Psoas muscle (tissue), 8 donors: ENCODE measurements at places on chromosomes 6 and 20.

DNA sequence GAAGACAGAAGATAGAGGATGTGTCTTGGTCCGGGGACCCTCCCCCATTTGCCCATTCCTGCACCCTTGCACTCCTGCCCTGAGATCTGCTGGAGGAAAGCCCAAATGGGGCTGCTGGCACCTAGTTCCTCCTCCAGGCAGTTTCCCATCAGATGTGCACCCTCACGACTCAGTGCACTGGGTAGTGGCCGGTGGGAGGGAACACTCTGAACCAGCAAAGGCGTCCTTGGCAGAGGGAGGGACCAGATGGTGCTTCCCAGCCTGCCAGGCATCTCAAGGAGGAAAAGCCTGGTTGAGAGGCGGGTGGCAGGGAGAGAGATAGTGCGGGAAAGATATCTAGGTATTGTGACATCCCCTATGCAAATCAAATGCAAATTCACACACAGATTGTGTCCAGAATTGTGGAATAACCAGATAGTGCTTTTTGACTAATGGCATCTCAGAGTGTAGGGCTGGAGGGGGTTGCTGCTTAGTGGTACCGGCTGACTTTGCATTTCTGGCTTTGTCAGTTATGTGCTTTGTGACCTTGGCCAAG, 19.5 kb downstream of the TMEM151B start:
- H3K4me3 ChIP-seq = no peak overlapping the region
- no peak overlapping the region for H3K27ac ChIP-seq
- no peaks in the 10 kb centered on the region for H3K36me3 ChIP-seq
- no peaks in the 10 kb centered on the region for H3K4me1 ChIP-seq
- no peak for DNase-seq

GRCh38 chr6:12557765-12558164, 158.8 kb upstream of the PHACTR1 start:
- H3K27ac ChIP-seq = no peak overlapping the region
- no peak overlapping the region for H3K4me3 ChIP-seq
- no peak for DNase-seq
- no peaks in the 10 kb centered on the region for H3K36me3 ChIP-seq

DNA sequence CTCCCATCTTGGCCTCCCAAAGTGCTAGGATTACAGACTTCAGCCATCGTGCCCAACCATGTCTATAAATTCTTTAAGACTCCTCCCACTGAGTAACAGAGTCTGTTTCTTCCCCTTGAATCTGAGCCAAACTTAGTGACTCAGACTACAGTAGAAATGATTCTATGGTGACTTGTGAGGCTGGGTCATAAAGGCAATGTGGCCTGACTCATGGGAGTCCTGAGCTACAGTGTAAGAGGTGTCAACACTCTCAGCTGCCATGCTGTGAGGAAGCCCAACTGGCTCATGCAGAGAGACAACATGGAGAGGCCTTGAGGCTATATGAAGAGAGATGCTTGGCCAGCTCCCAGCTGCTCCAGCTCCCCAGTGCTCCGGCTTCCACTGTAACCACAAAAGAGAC, 5.2 kb upstream of the NRSN2 start:
- no peak for DNase-seq
- H3K27ac ChIP-seq = no peak overlapping the region
- H3K4me1 ChIP-seq = no peaks in the 10 kb centered on the region
- H3K36me3 ChIP-seq = no peaks in the 10 kb centered on the region
- no peaks in the 10 kb centered on the region for H3K27me3 ChIP-seq
- H3K4me3 ChIP-seq = no peak overlapping the region

DNA sequence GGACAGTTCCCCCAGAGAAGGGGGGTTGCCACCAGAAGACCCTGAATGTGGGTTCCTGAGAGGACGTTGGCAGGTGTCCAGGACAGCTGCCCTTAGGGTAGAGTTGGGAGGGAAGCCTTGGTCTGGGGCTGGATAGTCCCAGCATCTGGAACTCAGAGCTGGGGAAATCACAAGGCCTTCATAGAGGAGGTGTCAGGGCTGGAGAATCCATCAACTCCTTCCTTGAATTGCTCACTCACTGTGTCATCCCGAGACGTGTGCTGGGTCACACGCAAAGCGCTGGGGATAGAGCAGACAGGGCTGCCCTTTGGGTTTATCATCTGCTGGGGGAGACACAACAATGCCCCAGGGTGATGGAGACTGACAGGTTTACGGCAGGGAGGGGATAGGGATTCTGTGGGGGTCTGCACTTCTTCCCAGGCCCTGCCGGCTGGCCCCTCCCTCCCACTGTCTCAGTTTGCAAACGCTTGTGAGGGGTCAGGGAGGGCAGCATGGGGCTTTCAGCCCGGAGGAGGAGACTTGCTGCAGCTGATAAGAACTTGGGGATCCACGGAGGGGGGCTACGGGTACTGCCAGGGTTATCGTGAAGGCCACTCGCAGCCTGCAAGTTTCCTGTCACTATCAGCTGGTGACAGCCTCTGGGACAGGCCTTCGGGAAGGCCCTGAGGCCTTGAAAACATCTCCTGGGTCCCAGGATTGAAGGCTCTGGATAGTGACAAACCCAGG, 18.6 kb downstream of the RBM38 start:
- DNase-seq = peak; percentile 49
- H3K4me1 ChIP-seq = peaks cover 33% of the 10 kb centered on the region
- no peaks in the 10 kb centered on the region for H3K27me3 ChIP-seq
- peaks cover 45% of the 10 kb centered on the region for H3K36me3 ChIP-seq

GRCh38 chr6:75621846-75622245, 20.2 kb downstream of the SENP6 start:
- no peak overlapping the region for H3K27ac ChIP-seq
- peaks cover 42% of the 10 kb centered on the region for H3K4me1 ChIP-seq
- no peak overlapping the region for H3K4me3 ChIP-seq
- H3K27me3 ChIP-seq = no peaks in the 10 kb centered on the region
- DNase-seq = no peak

- no peak for DNase-seq
- no peaks in the 10 kb centered on the region for H3K27me3 ChIP-seq
- no peaks in the 10 kb centered on the region for H3K4me1 ChIP-seq
- H3K4me3 ChIP-seq = no peak overlapping the region
- H3K27ac ChIP-seq = no peak overlapping the region
Measured at GRCh38 chr6:20936949-20937348, 402.7 kb downstream of the CDKAL1 start.

- H3K36me3 ChIP-seq = no peaks in the 10 kb centered on the region
- peaks cover 11% of the 10 kb centered on the region for H3K4me1 ChIP-seq
- no peaks in the 10 kb centered on the region for H3K27me3 ChIP-seq
- H3K27ac ChIP-seq = no peak overlapping the region
- H3K4me3 ChIP-seq = no peak overlapping the region
Measured at GRCh38 chr20:53894707-53895384, 175.5 kb downstream of the BCAS1 start.

GRCh38 chr6:36701401-36701991, 3.9 kb downstream of the RAB44 start:
- no peaks in the 10 kb centered on the region for H3K27me3 ChIP-seq
- peak; percentile 11 for DNase-seq
- H3K36me3 ChIP-seq = no peaks in the 10 kb centered on the region
- no peaks in the 10 kb centered on the region for H3K4me1 ChIP-seq
- H3K4me3 ChIP-seq = no peak overlapping the region

GRCh38 chr20:53321596-53321995, 272.0 kb downstream of the ZNF217 start:
- H3K27ac ChIP-seq = no peak overlapping the region
- H3K4me1 ChIP-seq = no peaks in the 10 kb centered on the region
- no peaks in the 10 kb centered on the region for H3K27me3 ChIP-seq
- H3K36me3 ChIP-seq = no peaks in the 10 kb centered on the region
- no peak for DNase-seq
- no peak overlapping the region for H3K4me3 ChIP-seq

- no peaks in the 10 kb centered on the region for H3K27me3 ChIP-seq
- no peak overlapping the region for H3K27ac ChIP-seq
- H3K4me3 ChIP-seq = no peak overlapping the region
- no peaks in the 10 kb centered on the region for H3K4me1 ChIP-seq
Measured at GRCh38 chr20:33081411-33082154, 2.1 kb downstream of the BPIFB4 start.

DNA sequence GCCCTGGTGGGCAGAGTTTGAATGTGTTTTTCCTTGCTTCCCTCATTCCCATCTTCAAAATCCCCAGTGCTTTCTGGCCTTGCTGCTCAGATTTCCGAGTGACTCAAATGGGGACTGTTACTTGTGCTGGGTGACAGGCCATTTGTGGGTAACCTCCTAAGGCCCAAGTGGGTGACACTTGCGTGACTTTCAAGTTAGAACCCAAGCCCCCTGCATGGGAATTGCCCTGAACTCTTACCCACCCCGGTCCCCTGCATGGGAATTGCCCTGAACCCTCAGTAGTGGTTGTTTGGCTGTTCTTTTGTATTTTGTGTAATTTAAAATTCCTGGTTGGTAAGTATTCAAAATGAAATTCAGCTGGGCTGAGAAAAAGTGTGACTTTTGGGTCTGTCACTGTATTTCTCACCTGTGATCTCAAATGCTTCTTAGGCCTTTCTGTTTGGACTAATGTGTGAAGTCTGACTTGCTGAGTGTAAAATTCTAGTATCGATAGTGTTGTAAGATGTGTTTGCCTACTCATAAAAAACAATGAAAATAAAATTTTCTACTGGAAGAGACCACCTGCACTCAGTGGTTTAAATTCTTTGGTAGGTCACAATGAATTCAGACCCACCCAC, 12.4 kb upstream of the RBM38 start:
- no peaks in the 10 kb centered on the region for H3K36me3 ChIP-seq
- no peak overlapping the region for H3K27ac ChIP-seq
- no peaks in the 10 kb centered on the region for H3K4me1 ChIP-seq
- no peaks in the 10 kb centered on the region for H3K27me3 ChIP-seq

GRCh38 chr6:129233458-129234134, 350.7 kb downstream of the LAMA2 start:
- H3K4me3 ChIP-seq = no peak overlapping the region
- H3K36me3 ChIP-seq = no peaks in the 10 kb centered on the region
- H3K27ac ChIP-seq = no peak overlapping the region
- H3K27me3 ChIP-seq = no peaks in the 10 kb centered on the region
- H3K4me1 ChIP-seq = no peaks in the 10 kb centered on the region

DNA sequence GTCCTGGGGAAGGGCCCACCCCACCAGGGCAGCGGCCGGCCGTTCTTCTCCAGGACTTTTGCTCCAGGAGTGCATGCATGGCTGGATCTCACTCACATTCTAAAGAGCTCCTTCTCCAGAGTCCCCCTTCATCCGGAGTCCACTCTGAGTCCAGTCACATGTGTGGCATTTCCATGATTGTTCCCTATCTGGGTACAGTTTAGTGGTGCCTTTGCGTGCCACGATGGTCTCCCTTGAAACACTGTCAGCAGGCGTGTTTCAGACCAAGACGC, 20.9 kb downstream of the OSBPL2 start:
- H3K36me3 ChIP-seq = peaks cover 64% of the 10 kb centered on the region
- peak overlapping the region; percentile 57 for H3K27ac ChIP-seq
- DNase-seq = no peak
- H3K4me3 ChIP-seq = no peak overlapping the region
- H3K27me3 ChIP-seq = no peaks in the 10 kb centered on the region
- peaks cover 17% of the 10 kb centered on the region for H3K4me1 ChIP-seq

DNA sequence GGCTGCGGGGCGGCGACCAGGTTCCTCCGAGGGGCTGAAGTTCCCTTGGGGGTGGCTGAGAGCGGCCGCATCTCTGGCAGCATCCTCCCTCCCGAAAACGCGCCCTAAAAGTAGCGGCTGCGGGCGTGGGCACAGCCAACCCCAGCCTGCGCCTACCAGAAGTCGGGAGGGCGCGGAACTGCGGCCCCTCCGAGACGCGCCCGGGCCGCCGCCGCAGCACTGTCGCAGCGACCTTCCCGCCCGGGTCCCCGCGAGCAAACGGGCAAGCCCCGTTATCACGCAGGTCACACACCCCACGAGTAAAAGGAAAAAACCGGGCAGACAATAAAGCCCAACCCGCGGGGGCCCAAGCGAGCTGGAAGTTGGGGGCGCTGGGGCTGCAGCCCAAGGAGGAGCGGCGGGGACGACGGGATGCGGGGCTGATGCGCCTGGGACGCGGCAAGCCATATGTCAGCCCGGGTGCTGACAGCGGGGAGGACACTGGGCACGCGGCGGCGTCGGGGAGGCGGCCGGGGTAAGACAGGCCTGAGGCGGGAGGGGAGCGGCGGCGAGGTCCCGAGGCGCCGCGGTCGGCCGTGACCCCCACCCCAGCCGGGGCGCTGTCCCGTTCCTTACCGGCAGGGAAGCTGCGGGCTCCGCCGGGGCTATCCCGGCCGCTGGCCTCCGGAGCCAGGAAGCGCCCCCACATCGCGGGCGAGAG, 659 bp downstream of the CEP85L start:
- peak overlapping the region; percentile 97 for H3K4me3 ChIP-seq
- peaks cover 19% of the 10 kb centered on the region for H3K4me1 ChIP-seq
- no peaks in the 10 kb centered on the region for H3K27me3 ChIP-seq
- DNase-seq = peak; percentile 55
- H3K27ac ChIP-seq = peak overlapping the region; percentile 99

- H3K27me3 ChIP-seq = no peaks in the 10 kb centered on the region
- no peak for DNase-seq
- H3K4me3 ChIP-seq = no peak overlapping the region
- no peak overlapping the region for H3K27ac ChIP-seq
- peaks cover 4% of the 10 kb centered on the region for H3K36me3 ChIP-seq
Measured at GRCh38 chr6:69673298-69673697, 123.5 kb downstream of the LMBRD1 start.
